ENCODE measurements at places on chromosomes 2 and 18.

DNA sequence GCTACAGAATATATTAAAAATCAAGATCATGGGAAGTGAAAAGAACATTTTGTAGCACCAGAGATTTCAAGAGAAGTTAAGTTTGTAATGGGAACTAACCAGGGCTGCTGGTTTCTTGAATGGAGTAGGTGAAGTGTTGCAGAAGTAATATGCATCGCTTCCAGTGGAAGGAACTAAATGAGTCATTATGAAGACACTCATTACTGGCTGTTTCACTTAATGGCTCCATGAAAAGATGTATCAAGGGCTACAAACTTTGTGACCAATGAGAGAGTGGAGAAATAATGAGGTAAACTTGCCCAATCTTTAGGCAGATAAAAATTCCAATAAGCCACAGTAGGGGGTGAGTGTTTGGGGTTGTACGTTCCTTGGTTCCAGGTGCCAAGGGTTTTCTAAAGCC, 380.4 kb upstream of the POU3F3 start:
- no peak for DNase-seq

GRCh38 chr2:239594019-239594771, 193.4 kb upstream of the HDAC4 start:
- DNase-seq, result no peak

DNA sequence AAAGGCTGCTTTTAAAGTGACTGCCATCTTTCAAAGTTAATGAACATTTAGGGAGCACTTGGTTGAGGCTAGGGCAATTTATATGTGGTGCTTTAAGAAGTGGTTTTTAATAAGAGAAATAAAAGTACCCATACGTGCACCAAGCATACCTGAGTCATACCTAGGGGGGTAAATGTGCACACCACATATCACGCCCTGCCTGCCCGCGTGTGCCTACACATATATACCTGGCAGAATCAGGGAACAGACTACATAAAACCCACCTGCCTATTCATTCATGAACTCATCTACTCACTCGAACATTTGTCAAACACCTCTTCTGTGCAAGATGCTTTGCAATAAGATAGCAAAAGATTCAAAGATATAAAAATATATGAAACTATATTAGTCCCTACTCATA, 69.3 kb upstream of the TMEM200C start:
- DNase-seq, result no peak

GRCh38 chr2:179686718-179687342, 174.6 kb downstream of the ZNF385B start:
- DNase-seq, result no peak

GRCh38 chr2:237863689-237864443, 4.4 kb downstream of the RAMP1 start:
- DNase-seq, result no peak

- DNase-seq, result no peak
Measured at GRCh38 chr2:8534729-8535468, 147.0 kb upstream of the ID2 start.

DNA sequence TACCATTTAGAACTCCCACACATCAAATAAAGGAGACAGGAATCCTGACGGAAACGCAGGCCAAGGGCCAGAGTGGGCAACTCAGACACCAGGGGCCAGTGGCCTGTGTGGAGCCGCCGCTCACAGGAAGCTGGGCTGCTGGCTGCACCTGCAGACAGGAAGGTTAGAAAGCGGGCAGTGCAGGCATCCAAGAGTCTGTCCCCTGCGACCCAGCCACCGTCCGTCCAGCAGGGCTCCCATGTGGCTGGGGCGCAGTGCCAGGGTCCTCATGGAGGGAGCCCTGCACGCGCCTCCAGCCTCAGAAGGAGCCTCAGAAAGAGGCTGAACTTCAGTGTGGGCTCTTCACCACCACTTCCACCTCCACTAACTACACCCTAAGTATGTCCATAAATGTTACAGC, 2.5 kb upstream of the ANO7 start:
- DNase-seq, result no peak

- no peak for DNase-seq
Measured at GRCh38 chr2:240711296-240711695, 19.6 kb downstream of the AQP12A start.

DNA sequence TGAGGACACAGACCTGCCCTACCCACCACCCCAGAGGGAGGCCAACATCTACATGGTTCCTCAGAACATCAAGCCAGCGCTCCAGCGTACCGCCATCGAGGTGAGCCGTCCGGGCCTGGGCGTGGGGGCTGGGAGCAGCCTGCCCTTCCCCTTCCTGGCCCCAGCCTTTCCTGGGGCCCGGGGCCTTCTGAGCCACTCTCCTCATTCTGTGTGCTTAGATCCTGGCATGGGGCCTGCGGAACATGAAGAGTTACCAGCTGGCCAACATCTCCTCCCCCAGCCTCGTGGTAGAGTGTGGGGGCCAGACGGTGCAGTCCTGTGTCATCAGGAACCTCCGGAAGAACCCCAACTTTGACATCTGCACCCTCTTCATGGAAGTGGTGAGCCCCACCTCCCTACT, 157.9 kb downstream of the DYSF start:
- DNase-seq, result no peak

- no peak for DNase-seq
Measured at GRCh38 chr2:90069290-90069894, 1377.9 kb downstream of the RPIA start.

GRCh38 chr2:122029945-122030344, 274.5 kb downstream of the TSN start:
- no peak for DNase-seq

DNA sequence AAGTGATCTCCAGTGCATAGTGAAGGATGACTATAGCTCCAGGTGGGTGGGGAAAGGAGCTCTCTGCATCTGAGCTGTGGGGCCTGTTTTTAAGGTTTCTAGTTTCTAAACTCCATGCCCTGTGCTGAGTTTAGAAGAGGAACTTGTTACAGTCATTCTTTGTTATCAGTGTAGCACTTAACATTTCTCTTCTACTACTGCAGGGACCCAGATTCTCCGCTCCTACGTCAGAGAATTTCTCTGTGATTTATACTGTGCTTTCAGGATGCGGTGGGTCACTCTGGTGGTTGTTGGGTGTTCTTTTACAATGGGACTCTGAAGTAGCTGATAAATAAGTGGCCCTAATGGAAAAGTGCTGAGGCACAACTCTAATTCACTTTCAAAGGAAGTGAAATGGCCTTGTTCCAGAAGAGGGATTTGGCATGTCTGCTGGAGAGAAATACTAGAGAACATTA, 122.0 kb downstream of the WDSUB1 start:
- no peak for DNase-seq

GRCh38 chr2:51866361-51866760, 834.4 kb upstream of the NRXN1 start:
- no peak for DNase-seq

DNA sequence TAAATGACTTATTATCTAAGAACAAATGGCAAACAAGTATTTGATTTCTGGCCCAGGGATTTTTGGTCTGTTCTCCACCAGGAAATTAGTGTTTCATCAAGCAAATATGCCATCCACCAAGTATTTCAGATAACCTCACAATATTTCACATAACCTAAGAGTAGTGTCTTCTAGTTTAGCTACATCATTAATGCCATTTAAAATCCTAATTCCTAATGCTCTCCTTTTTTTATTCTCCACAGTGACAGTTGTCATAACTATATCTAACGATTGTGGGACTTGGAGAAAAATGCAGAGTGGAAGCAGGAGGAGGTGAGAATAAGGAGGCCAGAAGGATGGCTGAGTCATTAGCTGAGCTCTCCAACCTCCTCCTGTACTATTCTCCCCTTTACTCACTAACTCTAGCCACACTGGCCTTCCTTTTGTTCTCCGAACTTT, 58.5 kb upstream of the CTLA4 start:
- DNase-seq, result no peak

- no peak for DNase-seq
Measured at GRCh38 chr2:228731517-228731916, 539.6 kb downstream of the PID1 start.

GRCh38 chr2:207663870-207664545, 38.8 kb upstream of the METTL21A start:
- no peak for DNase-seq

DNA sequence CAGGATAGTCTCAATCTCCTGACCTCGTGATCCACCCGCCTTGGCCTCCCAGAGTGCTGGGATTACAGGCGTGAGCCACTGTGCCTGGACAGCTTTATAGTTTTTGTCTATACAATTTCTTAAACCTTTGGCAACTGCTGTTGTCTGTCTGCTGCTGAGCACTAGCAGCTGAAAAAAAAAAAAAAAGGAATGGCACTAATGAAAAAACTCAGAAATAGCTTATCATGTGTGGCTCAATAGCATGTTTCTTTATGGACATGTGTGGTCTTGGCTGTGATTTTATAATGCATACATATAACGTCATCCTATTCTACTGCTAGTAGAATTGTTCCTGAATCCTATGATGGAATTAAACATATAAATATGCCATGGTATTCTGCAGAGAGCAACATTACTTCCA, 231.2 kb downstream of the TPGS2 start:
- no peak for DNase-seq

- DNase-seq, result peak; percentile 85
Measured at GRCh38 chr2:11778923-11779757, 32.7 kb downstream of the LPIN1 start.

DNA sequence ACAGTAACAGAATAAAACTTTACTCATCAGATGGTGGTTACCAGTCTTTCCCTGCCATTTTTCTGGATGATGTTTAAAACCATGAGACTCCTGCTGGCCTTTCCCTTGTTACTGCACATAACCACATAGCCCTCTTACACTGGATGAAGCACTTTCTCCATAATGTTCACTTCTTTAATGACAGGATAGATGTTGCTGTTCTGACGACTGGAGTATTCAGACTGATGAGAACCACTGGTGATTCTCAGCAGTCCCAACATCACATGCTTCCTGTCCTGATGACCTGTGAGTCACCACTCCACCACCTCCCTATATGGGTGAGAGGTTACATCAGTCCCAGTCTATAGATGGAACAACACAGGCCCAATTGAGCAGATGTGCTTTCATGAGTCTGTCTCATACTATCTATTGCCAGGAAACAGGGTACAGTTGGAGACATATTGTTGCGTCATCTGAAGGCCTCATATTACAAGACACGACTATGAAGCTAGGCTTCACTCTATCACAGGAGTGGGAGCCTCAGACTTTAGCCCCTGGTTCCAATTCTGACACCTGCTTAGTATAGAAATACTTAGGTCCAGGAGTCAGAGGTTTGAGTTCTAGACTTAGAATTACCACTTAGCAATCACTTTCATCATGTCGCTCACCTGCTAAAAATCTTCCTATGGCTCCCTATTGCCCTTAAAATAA, 145.7 kb upstream of the KLF7 start:
- no peak for DNase-seq

- no peak for DNase-seq
Measured at GRCh38 chr18:8354304-8354703, 254.9 kb upstream of the RAB12 start.

DNA sequence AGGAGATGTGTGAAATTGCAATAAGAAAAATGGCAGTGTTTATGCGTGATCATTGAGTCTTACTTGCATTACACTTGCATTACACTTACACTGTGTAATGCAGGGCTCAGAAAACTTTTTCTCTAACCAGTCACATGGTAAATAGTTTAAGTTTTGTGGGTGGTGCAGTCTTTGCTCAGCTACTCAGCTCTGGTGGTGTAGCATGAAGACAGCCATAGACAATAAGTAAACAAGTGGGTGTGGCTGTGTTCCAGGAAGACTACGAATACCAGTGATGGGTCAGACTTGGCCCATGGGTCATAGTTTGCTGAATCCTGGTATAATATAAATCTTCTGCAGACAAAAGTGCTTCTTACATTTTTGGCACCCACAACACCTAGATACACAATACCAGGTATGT, 115.6 kb upstream of the CYP1B1 start:
- no peak for DNase-seq

DNA sequence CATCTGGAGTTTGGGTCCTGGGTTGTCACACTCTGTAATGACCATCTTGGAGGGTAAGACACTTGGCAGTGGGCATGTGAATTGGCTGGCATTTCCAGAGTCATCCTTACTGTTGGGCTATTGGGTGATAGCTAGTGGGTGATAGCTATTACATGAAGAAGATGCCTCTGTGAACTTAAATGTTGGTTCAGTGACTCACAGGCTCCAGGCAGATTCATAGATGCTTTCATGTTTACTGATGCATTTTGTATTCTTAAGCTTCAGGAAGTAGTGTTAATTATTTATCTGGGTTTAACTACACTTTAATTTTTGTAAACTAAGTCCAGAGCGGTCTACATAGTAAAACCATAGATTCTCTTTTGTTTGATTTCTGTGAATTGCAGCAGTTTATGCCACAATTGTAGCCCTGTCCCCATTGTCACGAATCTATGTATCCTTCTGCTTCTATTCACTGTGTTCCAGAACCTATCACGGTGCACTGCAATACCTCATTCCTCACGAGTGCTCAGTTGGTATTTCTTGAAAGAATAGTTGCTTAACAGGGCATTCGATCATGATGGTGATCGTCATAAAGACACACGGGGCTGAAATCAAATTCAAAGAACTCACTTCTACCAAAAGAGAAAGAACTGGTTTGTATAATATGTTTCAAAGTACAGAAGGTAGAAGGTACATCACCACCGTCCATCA, 79.7 kb downstream of the GBX2 start:
- no peak for DNase-seq

- DNase-seq, result no peak
Measured at GRCh38 chr2:157845081-157845480, 31.0 kb downstream of the ACVR1 start.

- no peak for DNase-seq
Measured at GRCh38 chr2:103151046-103151445, 389.2 kb downstream of the TMEM182 start.

DNA sequence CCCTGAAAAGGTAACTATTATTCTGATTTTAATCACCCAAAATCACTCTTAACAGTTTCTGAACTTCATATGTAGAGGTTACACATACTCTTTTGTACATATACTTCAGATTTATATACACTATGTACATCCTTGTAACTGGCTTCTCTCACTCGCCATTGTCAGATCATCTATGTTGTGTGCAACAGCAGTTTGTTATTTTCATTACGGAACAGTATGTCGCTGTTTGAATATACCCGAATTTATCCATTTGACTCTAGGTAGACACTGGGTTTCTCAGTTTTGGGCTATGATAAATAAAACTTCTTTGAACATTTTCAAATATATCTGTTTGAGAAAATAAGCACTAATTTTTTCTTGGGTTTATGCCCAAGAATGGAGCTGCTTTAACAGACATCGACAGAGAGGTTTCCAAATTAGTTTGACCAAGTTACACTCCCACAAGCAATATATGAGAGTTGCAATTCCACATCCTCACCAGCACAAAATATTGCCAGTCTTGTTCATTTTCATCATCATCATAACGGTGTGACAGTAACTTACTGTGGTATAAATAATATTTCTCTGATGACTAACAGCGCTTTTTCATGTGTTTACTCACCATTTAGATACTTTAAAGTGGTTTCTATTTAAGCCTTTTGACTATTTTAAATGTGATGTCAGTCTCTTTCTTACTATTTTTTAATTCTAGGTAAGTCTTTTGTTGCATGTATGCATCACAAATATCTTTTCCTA, 80.9 kb downstream of the SMC6 start:
- no peak for DNase-seq

- DNase-seq, result no peak
Measured at GRCh38 chr2:143623909-143624260, 494.7 kb downstream of the ARHGAP15 start.

DNA sequence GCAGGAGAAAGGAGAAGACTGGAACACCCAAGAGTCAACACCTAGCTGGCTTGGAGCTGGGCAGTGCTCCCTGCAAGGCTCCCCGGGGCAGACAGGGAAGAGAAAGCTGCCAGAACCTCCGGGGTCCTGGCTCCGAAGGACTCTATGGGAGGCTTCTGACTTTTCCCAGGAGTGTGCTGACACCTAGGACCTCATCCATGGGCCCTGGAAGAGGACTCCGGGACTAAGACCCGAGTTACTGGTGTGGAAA, 37.8 kb upstream of the ATP6V1B1 start:
- DNase-seq, result no peak

Data from T-helper 1 cell (primary cell).